Stimulated activated CD8-positive, alpha-beta memory T cell treated with anti-CD3 and anti-CD28 coated beads, Interleukin-15, amount 100 ng/mL, for 1 hour (primary cell): ENCODE measurements at places on chromosomes 7 and 10.

- DNase-seq: no peak
Measured at GRCh38 chr10:35452847-35453246, 116.5 kb downstream of the CCNY start.

GRCh38 chr7:124652237-124652636 is 113.4 kb downstream of the GPR37 start:
- DNase-seq: no peak

- no peak for DNase-seq
Measured at GRCh38 chr10:95121904-95122303, 52.6 kb upstream of the CYP2C8 start.

DNA sequence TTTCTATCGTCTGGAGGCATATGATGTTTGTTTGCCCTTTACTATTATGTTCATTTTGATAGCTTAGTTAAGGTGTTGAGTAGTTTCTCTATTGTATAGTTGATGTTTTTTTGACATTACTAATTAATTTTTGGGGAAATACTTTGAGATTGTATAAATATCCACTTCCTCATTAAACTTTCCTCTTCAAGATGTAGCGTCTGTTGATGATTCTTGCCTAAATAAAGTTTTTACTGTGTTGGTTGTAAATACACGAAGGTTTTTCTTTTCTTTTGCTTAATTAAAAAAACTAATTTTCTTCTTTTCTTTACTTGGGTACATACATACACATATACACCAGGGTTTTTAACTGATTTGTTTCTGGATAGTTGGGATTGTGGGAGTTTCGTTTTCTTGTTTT is 8.5 kb downstream of the KMT2E start:
- no peak for DNase-seq

GRCh38 chr7:99465421-99465768 is 572 bp downstream of the ATP5MF start:
- no peak for DNase-seq

GRCh38 chr7:29649876-29650275 is 86.2 kb downstream of the PRR15 start:
- no peak for DNase-seq

DNA sequence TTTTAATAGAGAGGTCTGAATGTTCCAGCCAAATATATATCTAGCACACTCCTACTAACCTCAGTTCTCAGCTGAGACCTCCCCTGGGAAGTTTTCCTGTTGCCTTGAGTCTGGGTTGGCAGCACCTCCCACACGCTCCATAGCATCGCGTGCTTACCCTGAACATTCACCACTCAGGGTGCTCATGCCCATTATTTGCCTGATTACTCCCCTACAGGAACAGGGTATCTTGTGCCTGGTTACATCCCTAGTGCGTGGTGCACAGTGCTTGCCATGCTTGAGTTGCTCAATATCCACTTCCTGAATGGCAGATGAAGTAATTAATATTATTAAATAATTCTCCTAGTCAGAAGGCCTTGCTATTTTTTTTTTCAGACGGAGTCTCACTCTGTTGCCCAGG is 269.9 kb upstream of the IMMP2L start:
- DNase-seq: no peak

- DNase-seq: no peak
Measured at GRCh38 chr10:20157314-20157713, 341.1 kb downstream of the PLXDC2 start.

DNA sequence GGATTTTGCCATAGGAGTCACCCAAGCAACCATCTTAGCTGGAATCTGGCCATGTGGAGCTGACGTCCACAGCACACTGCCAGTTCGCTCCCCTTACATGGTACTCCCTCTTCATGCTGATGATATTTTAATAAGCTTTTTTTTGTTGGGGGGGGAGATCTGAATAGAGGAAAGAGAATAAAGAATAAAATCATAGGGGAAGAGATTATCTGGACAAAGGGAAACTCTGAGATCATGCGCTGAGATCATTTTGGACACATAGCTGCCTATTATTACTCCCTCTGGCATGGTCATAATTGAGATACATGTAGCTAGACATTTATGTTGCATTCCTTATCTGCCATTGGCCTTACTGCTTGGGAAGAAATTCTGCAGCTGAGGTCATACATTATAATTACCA is 282.7 kb downstream of the HTR7 start:
- no peak for DNase-seq

DNA sequence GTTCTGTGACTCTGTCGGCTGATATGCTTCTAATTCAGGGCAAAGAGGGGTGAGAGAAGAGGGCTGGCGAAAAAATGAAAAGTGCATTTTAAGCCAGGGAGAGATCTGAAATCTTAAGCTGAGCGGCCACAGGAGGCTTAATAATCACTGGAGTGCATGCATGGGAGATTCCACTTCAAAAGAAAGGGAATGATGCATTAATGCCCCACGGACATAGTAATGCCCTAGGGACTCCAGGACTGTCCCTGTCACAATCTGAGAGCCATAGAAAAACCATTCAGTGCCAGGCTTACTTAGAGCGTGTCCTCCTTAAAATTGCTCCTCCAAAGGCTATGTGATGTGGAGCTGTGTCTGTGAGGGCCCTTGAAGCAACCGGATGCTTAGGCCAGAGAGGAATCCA is 75.1 kb downstream of the NHLRC2 start:
- DNase-seq: no peak

- DNase-seq: no peak
Measured at GRCh38 chr7:155722118-155722517, 77.7 kb downstream of the RBM33 start.

DNA sequence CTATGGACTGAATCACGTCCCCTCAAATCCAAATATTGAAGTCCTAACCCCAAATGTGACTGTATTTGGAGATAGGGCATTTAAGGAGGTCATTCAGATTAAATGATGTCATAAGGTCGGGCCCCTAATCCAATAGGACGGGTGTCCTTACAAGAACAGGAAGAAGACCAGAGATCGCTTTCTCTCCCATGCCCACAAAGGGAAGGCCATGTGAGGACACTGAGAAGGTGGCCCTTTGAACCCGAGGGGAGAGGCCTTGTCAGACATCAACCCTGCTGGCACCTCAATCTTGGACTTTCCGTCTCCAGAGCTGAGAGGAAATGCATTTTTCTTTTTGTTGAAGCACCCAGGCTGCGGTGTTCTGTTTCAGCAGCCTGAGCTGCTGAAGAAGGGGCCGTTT is 72.3 kb upstream of the KLF6 start:
- no peak for DNase-seq
